ENCODE measurements at places on chromosomes 2 and 18.

DNA sequence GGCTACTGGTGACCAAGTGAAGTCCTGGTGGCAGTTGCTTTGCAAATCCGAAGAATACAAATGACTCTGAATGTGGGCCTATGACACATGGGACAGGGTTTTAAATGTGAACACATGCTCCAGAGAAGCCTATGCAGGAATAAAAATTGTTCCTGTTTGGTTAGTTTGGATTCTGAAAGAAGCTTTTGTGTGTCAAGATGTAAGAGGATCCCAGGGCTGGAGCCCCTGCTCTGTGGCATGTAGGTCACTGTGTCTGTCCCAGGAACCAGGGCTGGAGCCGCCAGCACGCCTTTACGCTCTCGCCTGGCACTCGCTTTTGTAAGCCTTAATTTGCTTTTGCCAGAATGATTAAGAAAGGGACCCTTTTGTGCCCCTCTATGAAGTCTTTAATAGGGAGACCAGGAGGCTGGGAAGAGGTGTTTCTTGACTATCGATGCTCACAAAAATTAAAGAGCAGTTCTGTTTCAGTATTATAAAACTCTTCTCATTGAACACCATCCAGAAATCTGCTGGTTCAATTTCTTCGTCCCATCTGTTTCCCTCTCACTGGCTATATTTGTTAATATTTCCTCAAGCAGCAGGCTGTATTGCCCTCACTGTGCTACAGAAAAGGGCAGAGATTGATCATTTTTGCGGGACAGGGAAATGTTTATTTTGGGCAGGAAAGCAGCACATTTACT lies 532.7 kb upstream of the POU3F3 start:
- no peak for DNase-seq

GRCh38 chr2:240586919-240587800 lies 626 bp downstream of the CAPN10 start:
- DNase-seq, result no peak

DNA sequence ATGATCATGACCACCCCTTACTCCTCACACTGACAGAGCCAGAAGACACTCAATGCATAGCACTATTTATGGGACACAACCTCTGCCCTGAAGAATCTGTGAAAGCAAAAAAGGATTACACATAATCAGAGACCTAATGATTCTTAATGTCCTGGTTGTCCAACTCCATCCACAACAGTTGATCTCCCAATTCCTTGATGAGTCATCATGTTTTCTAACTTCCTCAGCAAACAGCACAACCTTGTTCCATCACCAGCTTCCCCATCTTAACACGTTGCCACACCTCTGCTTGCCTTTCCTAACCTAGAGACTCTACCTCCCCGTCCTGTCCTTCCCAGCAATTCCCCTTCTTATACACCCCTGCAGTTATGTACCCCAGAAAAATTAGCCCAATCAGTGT lies 13.2 kb upstream of the MARCHF4 start:
- no peak for DNase-seq

DNA sequence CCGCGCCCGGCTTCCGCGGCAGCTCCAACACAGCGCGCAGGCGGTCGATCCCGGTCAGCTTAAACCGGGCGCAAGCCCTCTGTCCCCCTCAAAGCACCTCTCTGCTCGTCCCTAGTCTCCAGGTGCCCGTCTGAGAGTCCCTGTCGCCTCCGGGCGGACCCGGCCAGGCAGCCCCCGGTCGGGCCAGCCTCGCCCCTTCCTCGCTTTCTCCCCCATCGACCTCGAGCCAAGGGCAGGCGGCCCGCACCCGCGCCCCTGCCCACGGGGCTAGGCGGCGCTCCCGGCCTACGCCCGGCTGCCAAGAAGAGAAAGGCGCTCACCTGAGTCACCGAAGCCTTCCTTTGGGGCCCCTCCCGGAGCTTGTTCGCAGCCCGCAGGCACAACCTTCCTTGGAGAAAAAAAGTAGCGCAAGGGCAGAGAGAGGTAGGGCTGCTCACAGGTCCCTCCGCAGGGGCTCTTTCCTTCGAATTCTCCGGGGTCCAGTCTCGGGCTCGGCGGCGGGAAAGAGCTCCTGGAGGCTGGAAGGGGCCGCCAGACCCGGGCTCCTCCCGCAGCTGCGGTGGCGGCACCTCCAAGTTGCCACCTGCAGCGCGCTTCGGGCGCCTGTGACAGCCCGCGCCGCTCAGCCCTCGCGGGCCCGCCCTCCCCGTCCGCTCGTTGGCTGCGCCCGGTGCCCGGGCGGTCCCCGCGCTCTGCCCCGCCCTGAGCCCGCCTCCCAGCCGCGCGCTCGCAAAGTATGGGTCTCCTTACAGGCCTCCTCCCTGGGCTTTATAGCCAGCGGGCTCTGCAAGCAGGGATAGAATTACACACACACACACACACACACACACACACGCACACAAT lies 86.5 kb upstream of the EPB41L3 start:
- no peak for DNase-seq

DNA sequence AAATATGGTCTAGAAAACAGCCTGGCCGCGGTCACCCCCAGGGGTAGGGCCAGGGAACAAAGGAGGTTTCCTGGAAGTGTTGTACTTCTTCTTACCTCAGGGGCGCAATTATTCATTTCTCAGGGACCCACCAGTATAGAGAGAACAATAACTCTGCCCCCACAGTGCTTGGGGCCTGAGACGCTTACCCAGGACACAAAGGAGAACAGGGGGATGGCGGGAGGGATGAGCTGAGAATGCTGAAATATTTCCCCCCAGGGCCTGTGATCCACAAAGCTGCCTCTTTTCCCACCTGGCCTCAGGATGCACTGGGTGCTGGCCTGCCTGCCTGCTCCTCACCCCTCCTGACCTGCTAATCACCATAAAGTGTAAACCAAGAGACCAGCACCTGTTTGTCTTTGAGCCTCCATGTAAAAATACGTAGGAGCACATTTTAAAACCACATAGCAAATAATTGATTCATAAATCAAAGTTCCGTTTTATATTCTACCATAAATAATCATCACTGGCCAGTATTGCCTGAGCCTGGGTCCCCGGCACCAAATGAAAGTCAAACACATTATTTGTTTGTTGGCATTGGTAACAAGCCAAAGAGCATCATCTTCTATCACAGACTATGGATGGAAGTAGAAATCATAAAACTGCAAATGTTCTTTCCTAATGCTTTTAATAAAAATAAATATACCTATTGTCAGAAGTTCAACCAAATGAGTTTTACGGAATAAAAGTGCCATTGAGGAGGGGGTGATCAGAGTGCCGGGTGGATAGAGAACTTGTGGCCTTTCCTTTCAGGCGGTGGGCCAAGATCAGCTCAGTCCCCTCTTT lies 67.3 kb upstream of the RMDN2 start:
- DNase-seq, result no peak

DNA sequence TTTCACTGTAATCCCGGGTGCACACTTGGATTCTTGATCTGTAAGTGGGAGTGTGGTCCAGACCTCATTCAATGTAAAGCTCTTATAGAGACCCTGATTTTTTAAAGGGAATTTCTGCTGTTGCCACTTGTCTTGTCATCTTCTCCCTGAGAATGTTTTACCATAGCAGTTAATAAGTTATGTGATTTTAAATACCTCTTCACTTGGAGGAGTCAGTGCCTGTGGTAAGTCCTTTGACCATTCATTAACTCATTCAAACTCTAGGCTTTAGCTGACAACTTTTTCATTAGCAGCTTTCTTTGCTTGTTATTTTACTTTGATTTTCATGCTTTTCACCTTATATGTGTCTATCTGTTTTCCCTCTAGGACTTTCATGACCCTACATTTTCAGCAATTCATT lies 51.3 kb downstream of the FMNL2 start:
- DNase-seq, result no peak

GRCh38 chr2:232457121-232458011 lies 1.4 kb downstream of the ALPI start:
- no peak for DNase-seq
